ENCODE measurements at places on chromosomes 3 and 15.
A peak's percentile ranks its signal among the peaks of the same experiment; 100 is the strongest.

DNA sequence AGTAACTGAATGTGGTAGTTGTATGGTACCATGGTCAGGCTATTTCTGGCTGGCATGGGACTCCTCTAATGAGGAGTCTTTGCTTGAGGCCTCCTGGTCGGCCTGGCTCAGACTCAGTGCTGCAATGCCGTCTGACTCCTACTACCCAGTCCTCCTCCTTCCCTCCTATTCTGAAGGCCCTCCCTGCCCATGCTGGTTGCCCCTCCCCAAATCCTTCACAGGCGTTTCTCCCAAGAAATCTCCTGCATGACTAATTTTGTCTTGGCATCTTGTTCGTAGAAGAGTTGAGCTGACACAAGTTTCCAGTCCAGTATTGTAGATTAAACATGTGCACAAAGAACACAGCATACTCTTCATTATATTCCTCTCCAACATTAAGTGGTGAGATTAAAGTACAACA is 115.5 kb downstream of the NFKBIZ start:
- DNase-seq = no peak

DNA sequence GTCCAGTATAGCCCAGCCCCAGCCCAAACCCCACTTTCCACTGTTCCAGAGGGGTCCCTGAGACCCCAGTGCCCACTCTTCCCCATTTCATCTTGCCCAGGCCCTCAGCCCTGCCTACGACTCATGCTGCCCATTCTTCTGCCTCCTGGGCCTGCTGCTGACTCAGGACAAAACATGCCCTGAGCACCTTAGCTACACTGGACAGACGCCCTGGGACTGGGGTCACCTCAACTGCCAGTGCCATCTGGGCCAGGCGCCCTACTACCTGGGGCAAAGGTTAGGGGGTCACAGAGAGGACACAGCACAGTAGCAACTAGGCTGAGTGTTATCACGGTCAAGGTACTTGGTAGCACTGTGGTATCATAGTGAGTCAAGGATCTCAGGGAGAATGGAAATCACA is 2.6 kb upstream of the LAMB2 start:
- no peak for DNase-seq

- no peak for DNase-seq
Observed at GRCh38 chr3:142947799-142948575, 15.5 kb downstream of the PAQR9 start.

DNA sequence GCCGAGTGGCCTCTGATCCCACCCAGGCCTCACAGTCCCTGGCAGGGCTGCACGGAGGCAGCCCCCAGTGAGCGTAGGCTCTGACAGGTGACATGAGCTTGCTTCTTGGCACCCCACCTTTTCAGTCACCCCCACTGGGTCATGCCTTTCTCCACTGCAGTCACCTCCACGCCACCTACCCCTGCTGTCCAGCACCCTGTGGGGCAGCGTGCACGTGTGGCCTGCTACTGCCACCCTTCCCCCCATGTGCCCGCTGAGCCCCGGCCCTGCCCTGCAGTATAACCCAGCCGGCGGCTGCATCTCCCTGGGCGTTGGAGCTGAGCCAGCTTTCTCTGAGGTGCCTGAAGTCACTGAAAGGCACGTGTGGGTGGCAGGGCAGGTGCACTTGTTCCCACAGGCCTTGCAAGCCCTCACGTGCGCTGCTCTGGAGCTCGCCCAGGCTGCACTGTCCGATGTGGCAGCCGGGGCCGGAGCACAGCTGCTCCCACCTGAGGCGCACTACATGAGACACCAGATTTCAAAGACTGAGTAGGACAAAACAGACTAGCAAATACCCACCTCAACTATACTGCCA is 65.6 kb downstream of the NIPA2 start:
- DNase-seq = no peak

DNA sequence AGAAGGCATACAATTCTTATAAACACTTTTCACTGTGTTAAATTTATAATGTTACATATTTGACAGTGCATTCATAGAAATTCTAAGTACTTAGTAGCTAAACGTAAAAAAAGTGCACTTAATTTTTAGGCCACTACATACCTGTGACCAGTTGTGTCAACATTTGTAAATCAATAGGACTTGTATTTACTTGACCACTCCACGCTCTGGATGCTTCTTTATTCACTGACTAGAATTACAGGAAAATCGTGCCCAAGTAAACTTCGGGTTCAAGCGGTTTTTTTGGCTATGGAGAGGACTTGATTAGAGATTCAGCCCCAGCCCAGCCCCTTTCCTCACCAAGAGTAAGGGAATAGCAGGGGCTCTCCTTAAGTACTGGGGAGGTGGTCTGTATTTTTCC is 21.8 kb downstream of the WDR53 start:
- no peak for DNase-seq

GRCh38 chr3:141129049-141129448 is 77.9 kb downstream of the SPSB4 start:
- no peak for DNase-seq

- no peak for DNase-seq
Observed at GRCh38 chr3:168828536-168828935, 732.8 kb upstream of the GOLIM4 start.

DNA sequence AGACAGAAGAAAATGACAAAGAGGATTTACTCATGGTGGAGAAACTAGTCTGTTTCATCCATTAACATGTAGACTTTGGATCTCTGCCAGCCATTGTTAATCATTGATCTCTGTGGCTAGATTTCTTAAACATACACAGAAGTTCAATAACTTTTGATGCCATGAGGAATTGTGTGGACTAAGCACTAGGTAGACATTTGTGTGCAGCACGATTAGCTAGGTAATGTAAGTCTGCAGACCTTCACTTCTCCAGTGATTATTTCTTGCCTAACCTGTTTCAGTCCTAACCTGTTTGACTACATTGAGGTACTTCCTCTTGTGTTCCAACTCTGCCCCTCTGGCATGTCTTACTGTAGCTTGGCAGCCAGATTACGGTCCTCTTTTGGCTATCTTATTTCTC is 928.5 kb upstream of the ROBO1 start:
- DNase-seq = no peak

DNA sequence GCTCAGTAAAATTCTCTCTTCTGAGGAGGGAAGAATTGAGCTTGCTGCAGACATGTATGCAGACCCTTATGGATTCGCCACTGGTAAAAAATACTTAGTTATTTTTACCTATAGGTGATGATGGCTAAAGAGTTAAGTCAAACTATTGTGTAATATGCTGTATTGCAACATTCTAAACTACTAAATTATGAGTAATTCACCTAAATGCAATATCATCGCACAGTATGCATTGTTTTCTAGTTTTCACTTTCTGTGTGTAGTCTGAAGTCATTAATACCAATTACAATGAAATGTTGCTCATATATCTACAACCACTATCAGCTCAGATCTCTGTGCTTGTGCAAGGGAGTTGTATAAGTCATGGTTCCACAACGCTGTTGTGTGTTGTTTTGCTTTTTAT is 48.7 kb upstream of the ROBO2 start:
- no peak for DNase-seq

- DNase-seq = no peak
Observed at GRCh38 chr3:187012609-187013051, 82.3 kb downstream of the ST6GAL1 start.

DNA sequence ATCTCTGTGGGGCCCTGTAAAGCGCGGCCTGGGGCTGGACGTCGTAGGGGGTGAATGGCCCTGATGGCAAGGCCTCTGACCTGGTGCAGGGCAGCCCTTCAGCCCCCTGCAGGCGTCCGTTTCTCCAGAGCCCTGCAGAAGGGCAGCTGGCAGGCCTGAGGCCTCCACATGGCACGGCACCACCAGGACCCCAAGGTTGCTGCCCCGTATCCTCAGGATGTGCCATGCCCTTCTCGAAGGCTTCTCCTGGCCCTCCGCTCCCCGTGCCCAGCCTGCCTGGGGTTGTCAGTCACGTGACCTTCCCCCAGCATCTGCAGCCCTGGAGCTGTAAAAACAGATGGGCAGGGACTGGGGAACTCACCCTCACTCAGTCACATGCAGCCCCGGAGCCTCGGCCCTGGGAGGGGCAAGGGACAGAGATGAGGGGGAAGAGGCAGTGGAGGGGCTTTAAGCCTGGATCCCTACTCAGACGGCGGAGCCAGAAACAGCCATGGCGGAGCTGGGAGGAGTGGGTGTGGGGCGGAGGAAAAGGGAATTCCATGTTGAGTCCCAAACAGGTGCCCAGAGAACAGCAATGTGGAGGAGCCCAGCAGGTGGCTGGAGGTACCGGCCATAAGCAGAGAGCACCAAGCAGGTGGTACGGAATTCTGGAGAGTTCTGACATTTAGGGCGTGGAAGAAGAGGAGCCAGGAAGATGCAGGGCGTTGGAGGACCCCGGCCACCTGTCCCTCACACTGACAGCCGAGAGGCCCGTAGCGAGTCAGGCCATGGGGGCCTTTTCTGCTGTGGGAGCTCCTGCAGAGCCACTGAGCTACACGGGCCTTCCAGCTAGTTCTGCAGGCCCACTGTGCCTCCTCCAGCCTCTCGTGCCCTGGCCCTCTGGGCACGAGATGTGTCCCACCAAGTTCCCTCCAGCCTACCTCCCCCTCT is 193.1 kb downstream of the XXYLT1 start:
- DNase-seq = no peak

- DNase-seq = no peak
Observed at GRCh38 chr3:160546727-160547126, 18.6 kb downstream of the KPNA4 start.

- DNase-seq = no peak
Observed at GRCh38 chr3:160091441-160091840, 102.8 kb downstream of the IL12A start.

- no peak for DNase-seq
Observed at GRCh38 chr3:70657454-70657853, 345.0 kb upstream of the MDFIC2 start.

GRCh38 chr15:66586155-66586976 is 20.6 kb upstream of the LCTL start:
- no peak for DNase-seq

GRCh38 chr3:184239221-184239620 is 9.5 kb downstream of the ALG3 start:
- no peak for DNase-seq

- no peak for DNase-seq
Observed at GRCh38 chr15:57696146-57696545, 10.4 kb upstream of the POLR2M start.

GRCh38 chr3:48845170-48845569 is 2.5 kb downstream of the PRKAR2A start:
- no peak for DNase-seq

DNA sequence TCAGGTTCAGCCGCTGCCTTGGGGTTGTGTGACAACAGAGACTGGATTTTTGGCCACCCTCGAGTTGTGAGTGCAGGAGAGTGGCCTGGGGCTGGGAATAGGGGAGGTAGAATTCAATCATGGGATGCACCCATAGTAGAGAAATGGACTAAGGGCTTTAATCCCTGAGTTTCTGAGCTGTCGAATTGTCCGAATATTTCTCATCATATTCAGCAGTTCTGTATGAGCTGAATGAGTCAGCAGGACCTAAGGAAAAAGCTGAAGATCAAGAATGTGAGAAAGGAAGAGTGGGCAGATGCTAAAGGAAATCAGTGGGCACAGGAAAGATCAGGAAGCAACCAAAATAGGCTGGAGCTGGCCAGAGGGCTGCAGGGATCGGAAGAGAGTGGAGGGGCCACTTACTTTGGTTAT is 44.4 kb upstream of the SACM1L start:
- DNase-seq = peak; percentile 80

- DNase-seq = no peak
Observed at GRCh38 chr3:122589297-122589696, 11.8 kb downstream of the PARP15 start.

- DNase-seq = no peak
Observed at GRCh38 chr3:41715376-41715775, 246.5 kb downstream of the ULK4 start.

DNA sequence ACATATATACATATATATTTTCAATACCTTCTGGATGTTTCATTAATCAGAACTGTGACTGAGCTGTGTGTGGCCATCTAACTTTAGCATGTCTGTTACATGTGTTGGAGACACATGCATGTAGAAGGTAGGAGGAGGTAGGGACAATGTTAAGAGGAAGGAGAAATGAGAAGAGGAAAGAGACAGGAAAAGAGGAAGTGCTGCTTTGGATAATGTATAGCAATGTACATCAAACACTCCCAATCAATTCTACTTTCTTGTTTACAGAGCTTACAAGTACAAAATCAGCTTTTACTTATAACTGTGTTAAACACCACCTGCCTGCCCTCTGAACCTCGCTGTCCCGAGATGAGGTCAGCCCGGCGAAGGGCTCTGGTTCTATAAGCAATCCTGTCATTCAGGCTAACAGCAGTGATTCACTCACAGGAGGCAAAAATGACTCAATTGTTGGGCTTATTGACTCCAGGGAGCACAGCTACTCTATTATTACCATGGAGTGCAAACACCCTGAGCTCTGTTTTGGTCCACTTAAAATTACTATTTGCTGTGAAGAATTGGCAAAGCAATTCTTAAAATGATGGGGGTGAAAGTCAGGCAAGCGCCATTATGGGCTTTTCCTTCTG is 188.9 kb downstream of the MEIS2 start:
- no peak for DNase-seq

- DNase-seq = peak; percentile 42
Observed at GRCh38 chr3:9864200-9864927, 15.7 kb downstream of the CIDEC start.

- no peak for DNase-seq
Observed at GRCh38 chr3:129599073-129599472, 7.4 kb downstream of the PLXND1 start.

DNA sequence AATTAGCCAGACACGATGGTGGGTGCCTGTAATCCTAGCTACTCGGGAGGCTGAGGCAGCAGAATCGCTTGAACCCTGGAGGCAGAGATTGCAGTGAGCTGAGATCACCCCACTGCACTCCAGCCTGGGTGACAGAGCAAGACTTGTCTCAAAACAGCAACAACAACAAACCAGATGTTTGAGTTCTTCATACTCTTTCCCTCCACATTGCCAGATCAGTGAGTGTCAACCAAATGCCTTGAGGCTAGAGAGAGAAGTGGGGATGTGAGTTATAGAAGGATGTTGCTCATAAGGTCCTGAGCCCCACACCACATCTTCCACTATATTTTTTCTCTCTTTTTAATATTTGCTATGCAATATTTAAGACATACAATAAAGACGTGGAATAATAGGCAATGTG is 19.8 kb downstream of the MAPKBP1 start:
- peak; percentile 50 for DNase-seq

- DNase-seq = no peak
Observed at GRCh38 chr3:117485841-117486240, 776.3 kb downstream of the TUSC7 start.

DNA sequence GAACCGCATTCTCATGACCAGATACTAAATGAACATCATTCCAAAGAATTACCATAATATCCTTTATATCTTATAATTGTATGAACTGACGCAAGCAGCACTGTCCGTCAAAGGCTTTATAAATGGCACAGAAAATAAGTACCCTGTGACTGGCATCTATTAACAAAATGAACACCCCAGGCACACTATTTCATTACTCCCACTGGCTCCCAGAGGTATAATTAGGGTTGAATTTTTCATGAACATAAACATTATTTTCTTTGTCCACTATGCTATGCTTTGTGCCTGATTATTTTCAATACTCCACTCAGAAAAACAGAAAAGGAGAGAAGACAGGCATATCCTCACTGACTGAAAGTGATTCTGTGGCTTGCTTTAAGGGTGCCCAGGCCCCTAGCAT is 71.1 kb downstream of the LYZL4 start:
- DNase-seq = no peak

- peak; percentile 15 for DNase-seq
Observed at GRCh38 chr3:104066658-104067057, 1300.1 kb upstream of the ALCAM start.

- DNase-seq = no peak
Observed at GRCh38 chr3:44654039-44654438, 5.5 kb downstream of the ZNF35 start.

- no peak for DNase-seq
Observed at GRCh38 chr3:196057760-196058331, 24.0 kb downstream of the TFRC start.

All from GM04503 (cell line).